Astrocyte of the spinal cord (primary cell): ENCODE measurements at places on chromosomes 3 and 15.
A peak's percentile ranks its signal among the peaks of the same experiment; 100 is the strongest.

- DNase-seq = peak; percentile 26
These were observed 28.0 kb upstream of the ATG7 start for GRCh38 chr3:11244121-11244677.

DNA sequence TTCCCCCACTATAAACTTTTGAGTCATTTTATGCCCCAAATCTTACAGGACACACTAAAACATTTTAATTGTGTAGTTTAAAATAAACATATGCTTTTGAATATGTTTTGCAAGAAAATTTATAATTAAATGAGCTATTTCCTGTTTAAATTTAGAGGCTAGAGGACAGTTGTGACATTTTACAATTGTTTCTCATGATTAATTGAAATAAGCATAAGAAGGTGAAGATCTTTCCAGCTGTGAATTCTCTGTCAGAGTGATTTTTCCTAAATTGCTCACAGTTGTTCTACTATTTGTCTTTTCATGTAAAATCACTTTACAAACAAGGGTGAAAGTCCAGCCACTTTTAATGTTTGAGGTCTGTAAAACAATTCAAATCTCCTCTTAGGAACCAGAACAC lies 892.3 kb downstream of the CADM2 start:
- DNase-seq = no peak

- no peak for DNase-seq
These were observed 47.1 kb downstream of the ERC2 start for GRCh38 chr3:56421205-56421604.

- DNase-seq = no peak
These were observed 88.6 kb downstream of the GTPBP8 start for GRCh38 chr3:113079218-113079961.

- DNase-seq = no peak
These were observed 109.2 kb downstream of the ASB7 start for GRCh38 chr15:100711516-100712021.

DNA sequence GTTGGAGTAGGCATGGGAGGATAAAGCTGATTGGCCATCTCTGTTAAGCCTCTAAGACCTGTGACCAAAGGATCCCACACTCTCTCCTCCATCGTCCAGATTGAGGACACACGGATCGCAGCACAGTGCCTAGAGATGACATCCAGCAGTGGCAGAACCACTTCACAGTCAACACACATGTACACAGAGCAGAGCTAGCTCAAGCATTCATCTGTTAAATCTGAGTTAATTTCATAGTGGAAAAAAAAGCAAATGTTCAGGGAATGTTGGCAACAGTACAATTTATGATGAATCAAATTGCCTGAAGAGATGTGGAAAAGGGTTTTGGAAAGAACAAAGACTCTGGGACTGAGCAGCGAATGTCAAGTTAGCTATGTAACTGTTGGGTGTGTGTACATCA lies 108.1 kb upstream of the PLAAT1 start:
- peak; percentile 11 for DNase-seq

- peak; percentile 42 for DNase-seq
These were observed 627 bp downstream of the DUSP7 start for GRCh38 chr3:52055537-52056351.

DNA sequence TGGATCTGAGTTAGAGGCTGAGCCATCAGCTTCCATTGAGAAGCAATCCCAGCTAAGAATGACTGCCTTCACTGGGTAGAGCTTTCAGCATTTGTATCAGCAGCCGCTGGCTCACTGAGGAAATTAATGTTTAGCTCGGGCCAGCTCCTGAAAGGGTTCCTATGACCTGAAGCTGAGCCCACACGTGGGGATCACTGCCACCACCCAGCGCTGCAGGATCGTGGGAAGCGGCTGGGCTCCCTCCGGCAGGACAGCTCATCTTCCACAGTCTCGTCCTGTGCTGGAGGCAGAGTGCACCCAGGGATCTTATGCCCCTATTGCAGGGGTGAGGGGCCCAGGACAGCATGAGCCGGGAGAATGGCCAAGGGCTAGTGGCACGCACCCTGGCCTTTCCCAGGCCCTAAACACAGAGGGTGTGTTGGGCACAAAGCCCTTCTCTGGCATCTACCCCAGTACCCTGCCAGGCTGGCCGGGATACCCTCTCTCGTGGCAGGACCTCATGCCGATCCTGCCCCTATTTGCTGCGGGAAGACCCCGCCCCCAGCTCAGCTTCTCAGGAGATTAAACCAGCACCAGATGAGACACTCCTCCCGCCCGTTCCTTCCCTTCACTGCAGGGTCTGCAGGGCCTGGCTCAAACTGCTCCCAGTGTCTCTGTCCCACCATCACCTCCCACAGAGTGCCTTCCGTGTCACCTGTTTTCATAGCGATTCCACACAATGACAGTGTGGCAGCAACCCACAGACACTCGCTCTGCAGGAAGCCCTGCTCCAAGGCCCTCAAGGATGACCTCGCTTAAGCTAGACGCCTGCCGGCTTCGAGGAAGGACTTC lies 28.5 kb downstream of the KLHL25 start:
- no peak for DNase-seq

DNA sequence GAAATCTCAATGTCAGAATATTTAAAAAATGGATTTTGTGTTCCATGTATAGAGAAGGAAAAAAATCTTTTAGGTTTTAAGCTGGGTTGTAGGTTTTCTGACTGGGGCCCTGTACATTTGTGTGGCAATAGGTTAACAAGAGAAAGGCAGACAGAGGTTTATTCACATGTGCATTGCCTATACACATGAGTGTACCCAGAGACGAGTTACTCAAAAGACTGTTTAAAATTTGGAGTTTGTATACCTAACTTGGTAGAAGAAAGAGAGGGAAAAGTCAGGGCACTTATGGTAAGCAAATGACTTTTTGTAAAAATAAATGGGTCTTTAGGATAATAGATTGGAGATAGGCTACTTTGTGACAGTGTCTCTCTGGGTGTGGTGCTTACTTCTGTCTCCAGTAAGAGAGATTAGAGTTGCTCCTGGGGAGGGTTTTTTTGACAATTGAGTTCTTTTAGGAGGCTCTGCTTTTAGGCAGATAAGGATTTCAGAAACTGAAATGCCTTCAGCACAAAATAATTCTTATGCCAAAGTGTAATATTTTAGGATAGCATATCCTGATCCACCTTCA lies 225.2 kb downstream of the TCF12 start:
- no peak for DNase-seq

DNA sequence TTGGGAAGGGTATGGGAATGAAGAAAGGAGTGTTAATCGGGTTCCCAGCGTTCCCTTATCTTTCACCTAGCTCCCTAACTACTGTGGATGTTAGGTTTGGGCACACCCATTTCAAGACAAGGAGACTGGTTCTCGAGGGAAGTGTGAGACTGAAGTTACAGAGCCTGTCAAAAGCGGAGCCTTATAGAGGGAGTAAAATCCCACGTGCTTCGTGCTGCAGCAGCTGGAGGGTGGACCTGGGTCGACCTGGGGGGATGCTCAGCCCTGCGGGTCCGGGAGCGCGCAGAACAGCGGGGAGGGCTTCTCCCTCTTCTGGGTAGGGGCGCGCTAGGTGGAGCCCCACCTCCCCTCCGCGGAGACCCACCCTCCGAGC lies 314 bp upstream of the TMED3 start:
- peak; percentile 41 for DNase-seq

GRCh38 chr3:32886296-32886695 lies 65.1 kb upstream of the CCR4 start:
- no peak for DNase-seq

DNA sequence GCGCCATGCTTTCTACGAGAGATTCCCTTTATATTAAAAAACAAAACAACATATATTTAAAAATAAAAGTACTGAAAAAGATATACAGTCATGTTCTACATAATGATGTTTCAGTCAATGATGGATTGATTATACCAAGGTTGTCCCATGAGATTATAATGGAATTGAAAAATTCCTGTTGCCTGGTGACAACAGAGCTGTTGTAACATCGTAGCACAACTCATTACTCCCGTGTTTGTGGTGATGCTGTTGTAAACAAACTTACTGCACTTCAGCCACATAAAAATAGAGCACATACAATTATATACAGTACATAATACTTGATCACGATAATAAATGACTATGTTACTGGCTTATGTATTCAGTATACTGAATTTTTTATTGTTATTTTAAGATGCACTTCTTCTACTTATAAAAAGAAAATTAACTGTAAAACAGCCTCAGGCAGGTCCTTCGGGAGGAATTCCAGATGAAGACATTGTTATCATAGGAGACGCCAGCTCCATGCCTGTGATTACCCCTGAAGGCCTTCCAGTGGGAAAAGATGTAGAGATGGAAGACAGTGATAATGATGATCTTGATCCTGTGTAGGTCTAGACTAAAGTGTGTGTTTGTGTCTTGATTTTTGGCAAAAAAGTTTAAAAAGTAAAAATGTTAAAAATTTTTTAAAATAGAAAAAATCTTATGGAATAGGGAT lies 11.7 kb downstream of the CCR1 start:
- DNase-seq = no peak

DNA sequence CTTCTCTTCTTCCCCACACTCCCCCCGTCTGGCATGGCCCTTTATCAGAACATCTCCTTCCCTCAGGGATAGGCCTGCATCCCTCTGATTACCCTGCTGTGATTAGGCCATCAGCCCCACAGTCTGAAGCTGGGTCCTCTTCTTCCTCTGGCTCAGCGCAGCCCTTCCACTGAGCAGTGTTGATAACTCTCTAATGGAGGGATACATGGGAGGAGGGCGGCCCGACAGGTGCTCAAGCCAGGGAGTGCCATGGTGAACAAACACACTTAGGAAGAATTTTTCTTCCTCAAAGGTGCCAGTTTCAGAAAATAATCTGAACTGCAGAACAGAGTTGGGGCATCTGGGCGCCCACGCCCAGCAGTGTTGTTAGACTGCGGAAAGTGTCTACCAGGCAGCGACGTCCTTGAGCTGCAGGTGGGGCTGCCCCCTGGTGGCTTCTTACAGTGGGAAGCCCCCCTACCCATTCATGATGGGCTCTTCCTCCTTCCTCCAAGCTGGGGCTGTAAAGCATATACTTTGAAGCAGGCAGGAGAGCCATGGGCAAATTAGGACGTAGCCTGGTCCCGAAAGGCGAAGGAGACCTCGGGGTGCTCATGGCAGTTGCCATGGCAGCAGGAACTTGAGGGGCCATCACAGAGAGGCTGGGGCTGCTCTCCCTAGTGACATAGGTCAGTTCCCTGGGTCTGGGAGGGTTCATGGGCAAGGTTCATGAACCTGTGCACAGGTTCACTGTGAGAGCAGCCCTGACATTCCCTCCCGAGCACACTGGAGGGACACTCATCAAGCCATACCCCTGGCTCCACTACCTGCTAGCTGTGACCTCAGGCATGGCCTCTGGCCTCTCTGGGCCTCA lies 33.2 kb upstream of the NR2C2 start:
- no peak for DNase-seq

- no peak for DNase-seq
These were observed 16.0 kb upstream of the NPAP1 start for GRCh38 chr15:24659622-24660021.
